ENCODE measurements at places on chromosomes 12 and 14.

DNA sequence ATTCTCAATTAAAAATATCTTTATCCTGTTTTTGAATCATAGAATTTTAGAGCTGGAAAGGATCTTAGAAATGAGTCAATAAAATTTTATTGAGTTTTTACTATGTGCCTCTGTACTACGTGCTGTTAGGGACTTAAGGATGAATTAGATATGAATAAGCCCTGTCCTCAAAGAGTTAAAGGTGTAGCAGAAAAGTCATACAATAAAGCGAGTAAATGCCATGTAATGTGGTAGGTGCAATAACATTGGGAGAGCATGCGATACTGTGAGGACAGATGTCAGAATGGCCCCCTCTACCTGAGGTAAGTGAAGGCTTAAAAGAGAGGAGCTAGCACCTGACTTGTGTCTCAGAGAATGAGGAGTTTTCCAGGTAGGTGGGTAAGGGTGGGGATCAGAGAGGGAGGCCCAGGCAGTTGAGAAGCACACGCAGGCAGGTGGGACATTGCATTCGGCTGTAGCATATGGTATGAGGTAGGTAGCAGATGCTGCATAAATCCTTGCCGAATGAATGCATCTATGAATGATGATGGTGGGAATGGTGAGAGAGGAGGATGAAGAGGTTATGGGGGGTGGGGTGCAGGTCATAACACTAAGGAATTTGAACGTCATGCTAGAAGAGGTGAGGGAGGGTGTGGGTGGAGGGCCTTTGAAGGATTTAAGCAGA is 35.4 kb upstream of the ATP23 start:
- DNase-seq = no peak

- DNase-seq = no peak
These were observed 41.0 kb downstream of the TRAFD1 start for GRCh38 chr12:112166051-112167015.

DNA sequence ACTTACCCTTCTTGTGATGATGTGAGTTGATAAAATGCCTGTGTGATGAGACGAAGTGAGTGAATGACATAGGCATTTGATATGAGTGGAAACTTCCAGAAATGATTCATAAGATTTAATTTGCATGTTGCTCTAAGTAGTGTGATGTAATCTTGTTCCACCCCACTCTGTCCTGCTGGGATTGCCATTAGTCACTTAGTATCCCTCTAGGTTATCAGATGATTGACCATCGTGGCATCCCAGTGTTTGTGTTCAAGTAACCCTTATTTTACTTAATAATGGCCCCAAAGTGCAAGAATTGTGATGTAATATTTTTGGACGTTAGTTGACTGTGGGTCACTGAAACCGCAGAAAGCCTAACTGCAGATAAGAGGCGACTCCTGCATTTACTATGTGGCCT is 214.4 kb upstream of the DIO2 start:
- no peak for DNase-seq

DNA sequence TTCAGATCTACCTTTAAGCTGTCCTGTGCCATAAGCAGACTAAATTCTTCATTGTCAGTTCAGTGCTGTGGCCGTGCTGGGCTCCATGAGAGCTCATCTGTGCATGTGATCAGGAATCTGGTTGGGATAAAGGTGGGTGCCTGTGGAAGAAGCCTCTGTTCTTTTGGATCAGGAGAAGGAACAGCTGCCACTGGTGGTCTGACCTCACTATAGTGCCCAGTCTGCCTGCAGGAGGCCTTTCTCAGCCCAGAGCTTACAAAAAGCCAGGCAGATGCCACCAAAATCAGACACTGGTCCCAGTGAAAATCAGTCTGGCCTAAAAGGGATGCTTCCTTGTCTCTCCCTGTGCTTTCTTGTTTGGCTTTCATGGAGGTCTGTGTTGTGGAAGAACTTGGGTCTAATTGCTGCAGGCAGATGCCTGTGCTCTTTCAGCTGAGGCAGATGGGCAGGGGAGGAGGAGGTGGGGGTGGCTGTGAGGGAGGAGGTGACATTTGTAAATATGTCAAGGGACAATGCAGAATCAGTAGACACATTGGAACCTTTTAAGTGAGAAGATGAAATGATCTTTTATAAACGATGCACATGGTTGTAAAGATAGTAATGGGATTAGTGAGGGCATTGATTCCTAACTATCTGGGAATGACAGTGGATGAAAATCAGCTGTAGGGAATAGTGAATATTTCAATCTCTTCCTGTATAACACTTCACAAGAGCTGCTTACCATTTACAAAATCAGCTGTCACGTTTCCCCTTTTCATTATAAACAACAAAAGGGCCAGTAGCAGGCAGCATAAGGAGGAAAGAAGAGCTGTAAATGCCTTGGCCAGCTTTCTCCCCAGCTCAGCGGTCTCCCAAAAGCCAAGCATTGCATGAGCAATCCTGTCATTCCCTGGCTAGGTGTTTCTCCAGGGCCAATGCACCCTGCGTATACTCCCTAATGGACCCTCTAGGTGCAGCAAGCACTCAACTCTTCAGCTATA is 44.6 kb downstream of the CACNA2D4 start:
- DNase-seq = no peak

All from GM18507 (cell line).